ENCODE measurements at places on chromosomes 1 and 21.

DNA sequence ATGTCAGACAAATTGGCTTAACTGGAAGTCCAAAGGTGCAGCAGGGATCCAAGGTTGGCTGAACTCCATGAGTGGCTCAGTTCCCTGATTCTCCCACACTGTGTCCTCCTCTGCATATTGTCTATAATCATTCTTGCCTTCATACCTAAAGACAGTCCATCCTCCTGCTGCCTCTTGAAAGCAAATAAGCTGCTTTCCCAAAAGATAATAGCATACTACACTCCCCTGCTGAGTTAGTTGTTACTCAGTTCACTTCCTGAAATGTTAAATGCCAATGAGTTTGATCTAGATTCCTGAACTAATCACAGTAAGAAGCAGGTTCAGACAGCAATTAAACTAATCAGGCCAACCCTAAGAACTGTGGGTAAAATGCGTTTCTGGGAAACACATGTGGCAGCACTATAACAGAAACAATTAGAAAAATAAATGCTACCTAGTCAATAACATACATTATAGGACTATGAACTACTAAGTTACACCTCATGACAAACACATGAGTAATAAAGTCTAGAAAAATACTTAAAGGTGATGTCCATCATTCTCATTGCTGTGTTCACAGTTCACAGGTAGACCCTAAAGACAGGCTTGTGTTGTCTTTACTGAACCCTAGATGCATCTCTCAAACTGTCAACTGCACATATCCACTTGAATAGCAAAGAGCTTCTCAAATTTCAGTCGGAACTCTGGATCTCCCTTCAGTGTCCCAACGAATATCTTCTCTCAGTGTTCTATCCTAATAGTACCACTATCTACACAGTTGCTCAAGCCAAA lies 50.8 kb upstream of the BOLA1 start:
- no peak for DNase-seq

GRCh38 chr1:218718206-218718605 lies 373.1 kb downstream of the TGFB2 start:
- DNase-seq, result no peak

DNA sequence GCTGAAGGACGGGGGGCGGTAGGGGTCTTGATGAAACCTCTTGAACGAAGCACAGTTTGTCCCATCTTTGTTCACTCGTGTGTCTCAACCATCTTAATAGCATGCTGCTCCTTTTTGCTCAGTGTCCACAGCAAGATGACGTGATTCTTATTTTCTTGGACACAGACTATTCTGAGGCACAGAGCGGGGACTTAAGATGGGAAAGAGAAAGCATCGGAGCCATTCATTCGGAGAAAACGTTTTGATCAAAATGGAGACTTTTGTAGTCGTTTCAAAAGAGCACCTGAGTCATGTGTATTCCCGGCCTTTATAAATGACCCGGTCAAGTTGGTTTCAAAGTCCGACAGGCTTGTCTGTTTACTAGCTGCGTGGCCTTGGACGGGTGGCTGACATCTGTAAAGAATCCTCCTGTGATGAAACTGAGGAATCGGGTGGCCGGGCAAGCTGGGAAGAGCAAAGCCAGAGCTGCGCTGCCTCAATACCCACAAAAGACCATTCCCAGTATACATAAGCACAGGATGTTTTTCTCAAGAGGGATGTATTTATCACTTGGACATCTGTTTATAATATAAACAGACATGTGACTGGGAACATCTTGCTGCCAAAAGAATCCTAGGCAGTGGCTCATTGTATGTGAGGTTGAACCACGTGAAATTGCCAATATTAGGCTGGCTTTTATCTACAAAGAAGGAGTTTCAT lies 18.5 kb downstream of the ETS2 start:
- no peak for DNase-seq

DNA sequence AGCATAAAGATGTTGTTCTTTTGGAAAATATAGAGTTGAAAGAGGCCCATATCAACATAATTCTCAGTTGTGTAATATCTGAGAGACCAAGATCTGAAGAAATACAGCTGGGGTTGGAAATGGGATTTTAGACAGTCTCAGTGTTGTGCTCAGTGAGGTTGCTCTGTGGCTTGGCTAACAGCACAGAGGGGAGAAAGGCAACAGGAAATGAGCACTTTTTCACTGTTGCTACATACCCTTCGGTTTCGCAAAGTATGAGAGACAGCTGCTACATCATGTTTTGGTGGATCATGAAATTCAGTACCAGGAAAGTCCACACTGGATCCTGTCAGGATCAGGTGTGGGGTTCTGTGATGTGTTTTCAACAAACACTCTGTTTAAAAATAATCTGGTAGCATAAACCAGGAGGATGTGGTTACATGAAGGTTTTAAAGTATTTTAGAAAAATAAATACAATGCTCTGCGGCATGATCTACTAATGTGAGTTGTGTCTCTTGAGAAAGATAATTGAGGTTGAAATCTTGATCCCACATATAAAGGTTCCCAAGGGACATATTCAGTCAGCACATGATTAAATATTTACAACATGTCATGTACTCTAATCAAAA lies 7.0 kb upstream of the GPR88 start:
- no peak for DNase-seq

- no peak for DNase-seq
Measured at GRCh38 chr1:23148084-23148483, 20.6 kb downstream of the LUZP1 start.

GRCh38 chr1:240173836-240174235 lies 82.2 kb downstream of the FMN2 start:
- DNase-seq, result no peak

GRCh38 chr1:86285796-86286195 lies 110.3 kb downstream of the ODF2L start:
- no peak for DNase-seq

GRCh38 chr21:45093035-45093532 lies 18.7 kb downstream of the ADARB1 start:
- no peak for DNase-seq

- DNase-seq, result no peak
Measured at GRCh38 chr1:53732409-53732808, 6.6 kb downstream of the GLIS1 start.

DNA sequence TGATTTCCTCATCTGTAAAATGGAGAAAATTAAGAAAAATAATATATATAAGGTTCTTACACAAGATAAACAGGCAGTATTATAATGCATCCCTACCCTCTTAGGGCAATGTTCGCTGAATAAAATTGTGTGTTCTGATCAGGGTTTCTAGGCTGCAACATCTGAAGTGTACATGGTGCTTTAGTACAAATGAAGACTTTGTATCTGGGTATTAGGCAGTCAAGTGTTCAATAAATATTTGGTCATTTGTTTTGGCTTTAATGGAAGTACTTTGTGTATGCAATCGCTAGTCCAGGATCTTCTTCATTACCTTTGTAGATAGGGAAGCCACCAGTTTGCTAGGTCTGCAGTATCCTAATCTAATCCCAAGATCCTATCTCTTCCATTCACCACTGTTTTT lies 28.1 kb downstream of the DNASE2B start:
- no peak for DNase-seq

DNA sequence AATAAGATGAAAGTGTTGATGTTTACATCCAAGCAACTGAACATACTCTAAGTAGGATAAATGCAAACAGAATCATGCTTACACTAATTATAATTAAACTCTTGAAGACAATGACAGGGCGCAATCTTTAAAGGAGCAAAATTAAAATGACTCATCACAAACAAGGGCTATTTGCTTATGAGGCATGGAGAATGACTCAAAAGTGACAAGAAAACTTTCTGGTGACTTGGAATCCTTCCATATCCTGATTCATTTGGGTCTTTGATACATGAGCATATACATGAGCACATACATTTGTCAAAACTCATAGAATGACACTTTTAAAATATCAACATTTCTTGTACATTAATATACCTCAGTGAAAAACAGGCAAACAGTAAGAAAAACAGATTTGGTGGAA lies 1632.3 kb downstream of the KCNT2 start:
- no peak for DNase-seq

DNA sequence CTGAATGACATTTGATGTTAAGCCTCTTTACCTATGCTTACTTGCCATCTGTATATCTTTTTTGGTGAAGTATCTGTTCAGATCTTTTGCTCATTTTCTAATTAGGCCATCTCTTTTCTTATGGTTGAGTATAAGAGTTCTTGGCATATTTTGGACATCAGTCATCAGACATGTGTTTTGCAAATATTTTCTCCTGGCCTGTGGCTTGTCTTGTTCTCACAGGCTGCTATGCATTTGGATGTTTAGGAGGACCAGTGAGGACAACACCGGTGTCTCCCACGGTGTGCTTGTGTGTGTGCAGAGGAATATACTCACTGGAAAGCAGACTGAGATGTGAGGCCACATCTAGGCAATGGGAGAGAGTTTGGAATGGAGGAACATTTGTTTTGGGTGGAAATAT lies 87.1 kb upstream of the LYST start:
- no peak for DNase-seq

- no peak for DNase-seq
Measured at GRCh38 chr1:244322791-244323521, 128.8 kb downstream of the ADSS2 start.

DNA sequence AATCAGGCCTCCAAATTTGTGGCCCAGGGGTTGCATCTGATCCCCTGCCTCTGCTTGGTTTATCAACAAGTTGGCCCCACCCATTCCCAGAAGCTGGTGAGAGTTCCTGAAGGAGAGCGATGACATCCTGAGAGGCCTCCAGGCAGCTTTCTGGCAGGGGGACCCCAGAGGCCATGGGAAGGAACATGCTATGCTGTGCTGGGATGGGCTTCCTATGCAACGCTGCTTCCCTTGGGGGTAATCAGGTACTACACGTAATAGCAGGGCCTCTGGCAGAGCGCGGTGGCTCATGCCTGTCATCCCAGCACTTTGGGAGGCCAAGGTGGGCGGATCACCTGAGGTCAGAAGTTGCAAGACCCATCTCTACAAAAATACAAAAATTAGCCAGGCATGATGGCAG lies 8.4 kb upstream of the MTF1 start:
- no peak for DNase-seq

GRCh38 chr1:234559902-234560676 lies 49.9 kb downstream of the IRF2BP2 start:
- DNase-seq, result no peak

DNA sequence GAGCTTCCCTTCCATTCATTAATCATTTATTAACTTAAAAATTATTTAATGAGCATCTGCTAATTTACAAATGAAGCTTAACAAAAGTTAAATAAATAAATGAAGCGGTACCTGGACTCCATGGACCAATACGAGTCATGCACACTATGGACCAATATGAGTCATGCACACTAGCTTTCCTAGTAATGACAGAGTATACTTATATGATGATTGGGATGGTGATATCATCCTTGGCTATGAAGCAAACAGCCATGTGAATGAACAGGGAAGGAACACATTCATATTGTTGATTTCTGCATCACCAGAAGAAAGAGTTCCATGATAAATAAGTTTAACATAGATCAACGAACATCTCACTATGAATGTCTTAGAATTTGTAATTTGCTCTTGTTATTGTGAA lies 109.9 kb downstream of the SPAG17 start:
- DNase-seq, result no peak

- DNase-seq, result no peak
Measured at GRCh38 chr1:61740751-61741700, 1.3 kb upstream of the PATJ start.

GRCh38 chr1:15245593-15246360 lies 1.2 kb upstream of the FHAD1 start:
- no peak for DNase-seq

DNA sequence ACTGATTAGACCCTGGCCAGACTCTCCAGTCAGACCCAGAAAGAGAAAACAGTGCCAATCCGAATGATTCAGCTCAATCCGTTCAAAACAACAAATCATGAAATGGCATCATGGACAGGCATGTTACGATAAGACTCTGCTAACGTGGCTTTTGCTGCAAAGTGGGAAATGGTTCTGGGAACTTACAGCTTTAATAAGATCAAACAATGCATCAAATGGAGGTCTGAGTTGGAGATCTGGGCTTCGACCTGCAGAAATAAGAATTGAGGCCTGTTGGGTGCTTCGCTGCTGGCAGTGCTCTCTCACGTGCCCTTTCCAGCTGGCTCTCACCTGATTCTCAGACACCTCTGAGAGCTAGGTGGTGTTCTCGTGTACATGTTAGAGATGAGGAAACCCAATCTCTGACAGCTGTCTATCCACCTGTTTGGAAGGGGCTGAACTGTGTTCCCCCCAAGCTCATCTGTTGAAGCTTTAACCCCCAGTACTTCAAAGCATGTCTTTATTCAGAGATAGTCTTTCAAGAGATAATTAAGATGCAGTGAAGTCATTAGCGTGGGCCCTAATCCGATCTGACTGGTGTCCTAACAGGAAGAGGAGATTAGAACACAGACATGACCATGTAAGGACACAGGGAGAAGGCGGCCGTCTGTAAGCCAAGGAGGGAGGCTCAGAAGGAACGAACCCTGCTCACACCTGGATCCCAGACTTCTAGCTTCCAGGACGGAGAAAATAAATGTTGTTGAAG lies 45.5 kb upstream of the ETS2 start:
- DNase-seq, result no peak

- no peak for DNase-seq
Measured at GRCh38 chr1:203796236-203796605, 798 bp downstream of the ZBED6 start.

- no peak for DNase-seq
Measured at GRCh38 chr1:46197560-46197963, 672 bp downstream of the POMGNT1 start.

Data from progenitor cell of endocrine pancreas (in vitro differentiated cells).